Kasumi-1 (cell line): ENCODE measurements at places on chromosomes 1 and 21.

GRCh38 chr1:2209400-2210083 is 15.0 kb upstream of the FAAP20 start:
- no peak for DNase-seq

DNA sequence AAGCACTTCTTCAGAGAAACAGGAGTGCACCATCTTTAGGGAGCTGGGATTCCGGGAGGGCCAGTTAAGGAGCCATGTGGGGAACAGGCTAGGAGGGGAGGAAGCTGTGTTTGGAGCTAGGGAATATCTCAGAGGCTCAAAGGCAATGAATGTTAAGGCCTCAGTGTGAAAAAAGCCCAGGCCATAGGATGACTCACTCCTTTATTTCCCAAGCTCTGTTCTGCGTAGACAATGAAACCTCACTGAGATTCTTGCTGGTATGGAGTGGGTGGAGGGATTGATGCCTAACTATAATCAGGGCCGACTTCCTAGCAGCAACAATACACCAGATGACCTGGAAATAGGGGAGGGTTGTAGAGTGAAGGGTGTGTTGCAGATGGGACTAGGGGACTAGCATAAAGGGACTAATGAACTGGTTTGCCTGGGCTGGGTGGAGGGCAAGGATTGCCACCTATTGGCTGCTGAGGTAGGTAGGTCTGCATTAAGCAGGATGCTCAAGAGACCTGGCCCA is 2.1 kb downstream of the GNAT2 start:
- peak; percentile 29 for DNase-seq

DNA sequence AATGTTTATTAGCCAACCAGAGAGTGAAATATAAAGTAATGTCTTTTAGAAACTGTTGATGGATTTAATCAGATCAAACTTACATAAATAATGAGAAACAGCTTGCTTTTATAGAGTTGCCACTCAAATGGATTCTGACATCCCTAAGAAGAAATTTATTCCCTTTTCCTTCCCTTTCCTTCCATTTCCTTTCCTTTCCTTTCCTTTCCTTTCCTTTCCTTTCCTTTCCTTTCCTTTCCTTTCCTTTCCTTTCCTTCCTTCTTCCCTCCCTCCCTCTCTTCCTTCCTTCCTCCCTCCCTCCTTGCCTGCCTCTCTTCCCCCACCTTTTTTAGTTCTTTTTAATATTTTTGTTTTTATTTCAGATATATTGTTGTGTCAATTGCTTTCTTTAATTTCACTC is 27.3 kb downstream of the PRRX1 start:
- DNase-seq, result no peak

- no peak for DNase-seq
Observed at GRCh38 chr1:214970016-214970415, 112.5 kb upstream of the KCNK2 start.

DNA sequence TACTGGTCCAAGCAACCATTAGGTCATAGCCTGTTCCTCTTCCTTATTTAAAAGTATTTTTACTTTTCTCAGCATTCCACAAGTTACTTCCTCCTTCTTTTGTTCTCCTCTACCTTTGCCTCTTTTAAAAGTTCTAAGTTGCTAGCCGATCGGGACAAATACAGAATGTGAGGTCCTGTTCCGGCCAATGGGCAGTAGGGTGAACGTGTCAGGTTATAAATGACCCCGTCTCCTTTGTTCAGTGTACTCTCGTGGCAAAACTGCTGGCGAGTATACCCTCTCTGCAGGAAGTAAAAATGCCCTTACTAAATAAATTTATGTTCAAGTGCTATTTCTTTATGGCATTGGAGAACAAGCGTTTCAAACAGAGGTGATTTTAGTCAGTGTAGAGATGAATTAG is 2.5 kb downstream of the ADCY10 start:
- DNase-seq, result no peak

- no peak for DNase-seq
Observed at GRCh38 chr1:57987523-57987922, 559.0 kb downstream of the OMA1 start.
